ENCODE measurements at places on chromosomes 3 and 15.

DNA sequence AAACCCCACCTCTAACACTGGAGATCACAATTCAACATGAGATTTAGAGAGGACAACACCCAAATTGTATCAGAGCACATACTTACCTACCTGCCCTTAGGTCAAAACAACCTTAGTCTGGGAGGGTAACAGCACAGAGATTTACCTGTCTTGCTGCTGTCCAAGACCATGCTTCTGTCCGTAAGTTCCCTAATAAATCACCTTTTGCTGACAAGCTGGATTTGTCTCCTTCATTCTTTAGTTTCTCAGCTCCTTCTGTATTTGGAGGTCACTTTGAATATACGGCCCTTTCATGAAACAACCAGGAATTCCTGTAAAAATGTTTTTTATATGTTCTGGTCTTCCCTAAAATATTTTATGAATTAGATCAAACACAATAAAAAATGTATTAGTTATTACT, 1.6 kb upstream of the ABHD5 start:
- DNase-seq: no peak

- DNase-seq: no peak
These were observed 75.2 kb downstream of the SLCO3A1 start for GRCh38 chr15:91928675-91929074.

DNA sequence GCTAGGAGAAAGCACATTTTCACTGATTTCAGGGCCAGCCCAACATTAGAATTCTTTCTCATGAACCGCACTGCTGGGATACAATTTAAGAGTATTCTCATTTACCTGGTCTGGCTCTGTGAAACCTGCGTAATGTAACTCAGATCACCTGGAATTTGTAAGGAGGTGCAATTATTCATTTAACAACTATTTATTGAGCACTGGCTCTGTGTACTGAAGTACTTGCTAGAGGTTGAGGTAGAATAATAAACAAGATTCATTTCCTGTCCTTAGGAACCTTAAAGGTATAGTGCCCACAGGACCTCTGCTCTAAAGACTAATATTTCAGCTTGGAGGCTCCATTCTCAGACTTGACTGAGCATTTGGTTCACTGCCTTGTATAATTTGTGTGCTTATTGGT, 242.2 kb upstream of the ZPLD1 start:
- DNase-seq: no peak

- peak; percentile 33 for DNase-seq
These were observed 51.7 kb upstream of the SMAD3 start for GRCh38 chr15:67013696-67014095.

GRCh38 chr15:58285921-58286278, 145.9 kb upstream of the LIPC start:
- no peak for DNase-seq
